ENCODE measurements at places on chromosomes 12 and 14.

GRCh38 chr14:96806836-96807235, 9.7 kb downstream of the VRK1 start:
- DNase-seq: no peak

- peak; percentile 53 for DNase-seq
These were observed 125.8 kb upstream of the AVPR1A start for GRCh38 chr12:63276537-63277365.

- peak; percentile 68 for DNase-seq
These were observed 41.7 kb upstream of the NID2 start for GRCh38 chr14:52110441-52111086.

- no peak for DNase-seq
These were observed 79.1 kb upstream of the ATP2B1 start for GRCh38 chr12:89787763-89788162.

GRCh38 chr12:50568338-50569091, 63.7 kb downstream of the DIP2B start:
- DNase-seq: no peak

Data from NCI-H460 (cell line).